ENCODE measurements at places on chromosomes 1 and 21.

DNA sequence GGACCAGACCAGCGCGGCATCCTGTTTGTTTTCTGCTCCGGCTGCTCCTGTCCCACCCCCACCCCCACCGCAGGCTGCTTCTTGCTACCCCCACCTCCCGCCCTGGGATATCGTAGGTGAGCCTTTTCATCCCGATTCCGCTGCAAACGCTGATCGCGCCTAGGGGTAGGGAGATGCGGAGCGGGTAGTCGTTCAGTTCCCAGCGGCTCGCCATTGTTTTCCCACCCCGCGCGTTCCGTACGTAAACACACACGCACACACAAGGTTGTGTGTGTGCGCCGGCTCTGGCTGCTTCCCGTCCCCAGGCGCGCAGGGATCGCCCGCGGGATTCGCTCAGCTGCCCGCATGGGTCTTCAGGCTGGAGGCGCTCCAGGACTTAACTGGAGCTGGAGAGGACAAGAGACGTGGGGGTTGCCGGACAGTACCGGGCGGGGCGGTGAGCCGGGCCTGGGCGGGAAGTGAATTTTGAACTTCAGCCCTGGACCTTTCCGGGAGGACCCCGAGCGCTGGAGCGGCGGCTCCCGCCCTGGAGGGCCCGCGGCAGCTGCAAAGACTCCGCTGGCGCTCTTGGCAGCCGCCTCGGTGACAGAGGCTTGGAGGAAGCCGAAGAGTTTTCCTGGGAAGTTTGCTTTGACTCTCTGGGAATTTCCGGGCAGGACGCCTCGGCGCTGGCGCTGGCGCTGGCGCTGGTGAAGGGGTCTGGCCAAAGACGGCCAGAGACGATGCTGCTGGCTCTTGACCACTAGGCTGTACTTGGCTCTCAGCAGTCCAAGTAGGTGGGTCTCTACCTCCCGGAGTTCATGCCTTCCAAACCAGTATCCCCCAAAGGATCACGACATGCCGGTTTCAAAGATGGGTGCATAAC is 1.6 kb downstream of the SOX13 start:
- DNase-seq, result no peak

DNA sequence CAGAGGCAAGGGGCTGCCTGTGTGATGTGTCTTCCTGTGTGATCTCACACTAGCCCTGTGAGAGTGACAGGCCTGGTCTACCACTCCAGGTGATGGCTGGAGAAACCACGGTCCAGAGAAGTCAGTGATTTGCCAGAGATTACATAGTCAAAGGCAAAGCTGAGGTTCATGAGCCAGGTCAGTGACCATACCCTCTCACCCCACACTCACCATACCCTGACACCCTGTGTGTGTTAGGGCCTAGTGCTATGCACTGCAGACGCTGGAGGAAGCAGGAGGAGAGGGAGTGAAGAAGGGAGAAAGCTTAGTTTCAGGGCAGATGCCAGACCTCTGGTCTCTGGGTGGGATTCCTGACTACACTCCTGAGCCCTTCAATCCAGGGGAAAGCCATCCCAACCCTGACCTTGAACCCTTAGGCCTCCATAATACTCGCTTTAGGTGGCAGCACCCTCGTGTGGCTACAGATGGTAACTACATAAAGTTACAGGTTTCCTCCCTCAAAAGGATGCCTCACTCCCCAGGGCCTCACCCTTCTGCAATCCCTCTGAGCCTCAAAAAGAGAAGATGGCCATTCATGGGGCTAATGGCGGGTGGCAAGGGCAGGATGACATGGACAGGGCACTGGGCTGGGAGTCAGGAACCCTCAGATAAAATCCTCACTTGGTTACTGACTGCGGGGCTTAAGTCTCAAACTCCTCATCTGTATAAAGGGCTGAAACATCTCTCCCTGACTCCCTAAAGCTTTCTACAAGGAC is 20.8 kb upstream of the SDC3 start:
- DNase-seq, result peak; percentile 22

DNA sequence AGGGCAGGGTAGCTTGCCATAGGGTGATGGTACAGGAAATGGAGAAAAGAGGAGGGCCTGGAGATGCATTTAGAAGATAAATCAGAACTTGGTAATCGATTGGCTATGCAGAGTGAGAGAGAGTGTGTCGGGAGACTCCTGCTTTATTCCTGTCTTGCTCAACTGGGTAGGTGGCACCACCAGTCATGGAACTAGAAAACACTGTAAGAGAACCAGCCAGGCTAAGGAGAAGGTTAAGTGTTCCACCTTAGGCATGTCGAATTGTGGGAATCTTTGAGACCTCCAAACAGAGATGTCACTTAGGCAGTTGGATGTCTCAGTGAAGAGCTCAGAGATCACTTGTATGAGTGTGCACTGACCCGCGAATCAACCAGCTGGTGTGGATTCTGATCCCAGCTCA is 28.7 kb upstream of the RD3 start:
- DNase-seq, result no peak

DNA sequence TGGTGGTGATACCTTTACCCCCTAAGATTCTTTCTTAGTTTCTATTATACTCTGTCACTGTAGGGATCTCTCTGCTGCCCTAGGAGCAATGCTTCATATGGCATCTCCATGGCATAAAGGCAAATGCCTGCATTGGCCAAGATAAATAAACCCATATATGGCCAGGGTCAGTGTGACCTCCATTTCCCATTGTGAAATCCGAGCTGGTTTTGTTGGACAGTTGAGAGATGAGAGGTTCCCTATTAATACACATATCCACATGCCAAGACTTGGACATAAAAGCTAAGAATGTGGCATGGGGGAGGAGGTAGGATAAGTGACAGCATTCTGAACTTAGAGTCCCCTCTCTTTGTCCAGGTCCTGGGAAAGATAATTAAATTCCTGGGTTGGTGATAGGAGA is 1.4 kb downstream of the TPM3 start:
- DNase-seq, result no peak

GRCh38 chr1:223860051-223860622 is 14.4 kb upstream of the TP53BP2 start:
- no peak for DNase-seq

GRCh38 chr1:64828829-64829228 is 84.0 kb downstream of the RAVER2 start:
- no peak for DNase-seq

DNA sequence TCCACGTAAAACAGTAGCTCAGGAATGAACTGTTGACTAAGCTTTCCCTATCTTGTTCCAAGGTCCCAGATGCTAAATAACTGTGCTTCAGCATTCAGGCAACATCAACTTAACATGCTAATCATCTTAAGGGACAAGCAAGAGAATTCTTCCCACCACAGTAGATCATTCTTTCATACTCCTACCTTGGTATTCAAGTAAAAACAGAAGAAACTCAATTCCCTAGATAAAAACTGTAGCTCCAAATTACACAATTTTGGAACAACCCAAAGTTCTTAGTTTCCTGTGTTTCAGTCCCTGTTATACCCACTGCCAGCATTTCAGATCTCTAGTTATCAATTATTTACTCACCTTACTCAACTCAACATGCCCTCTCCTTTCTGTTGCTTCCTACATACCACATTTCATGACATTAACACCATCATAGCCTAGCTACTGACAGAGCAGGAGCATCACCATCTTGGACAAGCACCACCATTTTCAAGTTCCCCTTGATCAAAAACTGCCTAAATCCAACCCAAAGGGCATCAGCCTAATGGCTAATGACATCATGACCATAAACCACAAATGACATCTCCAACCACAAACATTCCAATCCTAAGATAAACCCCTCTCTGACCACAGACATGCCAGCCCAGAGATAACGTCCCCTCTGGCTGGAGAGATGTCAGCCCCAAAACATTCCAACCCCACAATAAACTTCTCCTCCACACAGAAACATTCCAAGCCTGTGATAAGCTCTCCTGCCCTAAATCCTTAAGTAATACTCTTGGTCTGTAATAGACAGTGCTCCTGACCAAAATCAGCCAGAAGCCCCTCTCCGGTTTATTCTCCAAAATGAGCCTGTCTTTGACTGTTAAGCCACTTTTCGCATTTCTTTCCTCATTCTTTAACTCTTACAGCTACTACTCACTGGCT is 191.2 kb downstream of the RERE start:
- no peak for DNase-seq

GRCh38 chr1:8473121-8473875 is 155.4 kb downstream of the SLC45A1 start:
- no peak for DNase-seq

DNA sequence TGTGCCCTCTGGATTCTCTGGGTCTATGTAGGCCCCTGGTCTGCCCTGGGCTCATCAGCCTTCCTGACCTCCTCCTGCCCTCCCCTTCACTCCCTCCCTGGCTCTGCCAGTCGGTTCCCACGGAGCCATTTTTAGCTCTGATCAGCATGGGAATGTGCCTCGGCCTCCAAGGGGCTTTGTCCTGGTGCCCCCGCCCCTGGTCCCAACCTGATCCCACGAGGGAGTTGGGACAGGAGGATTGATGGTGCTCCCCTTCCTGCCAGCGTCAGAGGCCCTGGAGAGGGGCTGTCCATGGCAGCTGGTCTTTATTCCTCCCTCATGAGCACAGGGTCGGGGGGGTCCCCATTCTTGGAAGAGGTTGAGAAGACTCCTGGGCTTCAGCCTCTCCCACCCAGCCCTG is 24.9 kb downstream of the ETNK2 start:
- DNase-seq, result no peak

GRCh38 chr1:32250893-32251716 is at the start of gene LCK:
Gene LCK (plus strand): TSS chr1:32251265. CDS start chr1:32274330, 23,065 bp downstream.
- no peak for DNase-seq

DNA sequence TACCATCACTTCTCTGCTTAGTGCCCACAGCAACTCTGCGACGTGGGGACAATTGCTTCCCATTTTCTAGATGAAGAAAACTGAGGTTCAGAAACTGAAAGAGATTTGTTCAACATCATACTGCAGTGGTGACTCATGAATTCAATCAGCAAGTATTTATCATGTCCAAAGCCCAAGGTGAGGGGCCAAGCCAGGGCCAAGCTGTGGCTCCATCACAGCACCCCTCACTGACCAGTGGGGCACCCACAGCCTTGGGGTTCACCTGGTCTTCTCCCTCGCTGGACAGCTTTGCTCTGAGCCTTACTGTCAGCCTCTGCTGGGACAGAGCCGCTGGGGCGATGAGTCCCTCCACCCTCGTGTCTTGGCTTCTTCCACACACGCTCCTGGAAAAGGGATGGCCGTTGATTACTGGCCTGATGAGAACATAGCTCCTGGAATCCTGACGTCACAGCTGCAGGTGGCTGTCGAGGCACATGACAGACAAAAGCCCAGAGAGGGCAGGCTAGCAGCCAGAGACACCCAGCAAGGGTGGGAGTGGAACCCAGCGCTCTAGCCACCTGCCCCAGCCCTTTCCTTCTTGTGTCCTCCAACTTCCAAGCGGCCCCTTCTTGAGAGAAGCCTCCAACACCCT is 6.2 kb downstream of the EDN2 start:
- no peak for DNase-seq

GRCh38 chr1:37930246-37931101 is 16.4 kb downstream of the INPP5B start:
- DNase-seq, result no peak

- peak; percentile 70 for DNase-seq
Observed at GRCh38 chr1:52702886-52703787, 5.0 kb upstream of the COA7 start.

DNA sequence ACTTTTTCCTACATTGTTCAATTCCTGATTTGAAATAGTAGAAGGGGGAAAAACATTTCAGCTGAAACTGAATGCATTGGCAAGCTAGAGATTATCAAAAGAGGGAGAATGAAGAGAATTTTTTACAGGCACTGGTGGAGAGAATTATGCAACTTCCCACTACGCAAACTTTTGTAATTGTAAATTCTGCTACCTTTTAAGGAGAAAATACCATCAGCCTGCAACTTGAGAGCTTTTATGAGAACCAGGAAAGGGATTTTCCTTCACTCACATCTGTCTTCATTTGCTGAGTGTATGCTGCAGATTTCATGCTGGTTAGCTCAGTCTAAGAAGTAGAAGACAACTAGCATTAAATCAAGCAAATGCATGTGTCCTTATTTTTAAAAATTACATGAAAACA is 43.7 kb downstream of the ADAMTS1 start:
- DNase-seq, result no peak

DNA sequence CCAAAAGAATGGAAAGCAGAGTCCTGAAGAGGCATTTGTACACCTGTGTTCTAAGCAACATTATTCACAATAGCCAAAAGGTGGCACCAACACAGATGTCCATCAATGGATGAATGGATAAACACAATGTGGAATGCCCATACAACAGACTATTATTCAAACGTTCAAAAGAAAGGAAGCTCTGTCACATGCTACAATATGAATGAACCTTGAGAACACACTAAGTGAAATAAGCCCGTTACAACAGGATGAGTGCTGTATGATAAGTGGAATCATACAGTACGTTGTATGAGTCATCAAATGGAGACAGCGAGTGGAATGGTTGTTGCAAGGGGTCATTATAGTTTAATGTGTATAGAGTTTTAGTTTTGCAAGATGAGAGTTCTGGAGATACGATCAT is 80.1 kb downstream of the SH3BGR start:
- no peak for DNase-seq

- no peak for DNase-seq
Observed at GRCh38 chr21:33774551-33774950, 132.2 kb downstream of the ITSN1 start.

GRCh38 chr1:54584575-54584974 is 36.5 kb downstream of the ACOT11 start:
- no peak for DNase-seq

DNA sequence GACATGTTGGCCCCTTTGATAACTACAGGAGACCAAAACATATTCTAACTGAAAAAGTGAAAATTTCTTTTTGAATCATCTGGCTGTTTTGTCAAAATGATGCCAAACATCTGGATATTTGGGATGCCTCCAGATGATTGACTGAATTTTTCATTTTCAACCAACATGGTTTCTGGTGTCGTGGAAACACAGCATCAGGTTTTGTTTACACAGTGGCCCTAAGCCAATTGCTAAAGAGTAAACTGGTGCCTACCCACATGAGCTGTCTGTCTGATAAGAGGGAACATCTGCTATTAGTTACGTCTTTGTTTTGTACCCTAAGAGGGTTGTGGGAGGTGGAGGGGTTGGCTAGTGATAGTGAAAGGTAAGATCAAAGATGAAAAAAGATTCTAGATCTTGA is 204.8 kb downstream of the KCNK2 start:
- no peak for DNase-seq

- no peak for DNase-seq
Observed at GRCh38 chr1:39631361-39632322, 7.8 kb downstream of the HEYL start.

GRCh38 chr1:51989582-51990477 is 670 bp downstream of the RAB3B start:
- DNase-seq, result no peak

GRCh38 chr1:43653893-43654292 is 3.9 kb downstream of the KDM4A start:
- no peak for DNase-seq

DNA sequence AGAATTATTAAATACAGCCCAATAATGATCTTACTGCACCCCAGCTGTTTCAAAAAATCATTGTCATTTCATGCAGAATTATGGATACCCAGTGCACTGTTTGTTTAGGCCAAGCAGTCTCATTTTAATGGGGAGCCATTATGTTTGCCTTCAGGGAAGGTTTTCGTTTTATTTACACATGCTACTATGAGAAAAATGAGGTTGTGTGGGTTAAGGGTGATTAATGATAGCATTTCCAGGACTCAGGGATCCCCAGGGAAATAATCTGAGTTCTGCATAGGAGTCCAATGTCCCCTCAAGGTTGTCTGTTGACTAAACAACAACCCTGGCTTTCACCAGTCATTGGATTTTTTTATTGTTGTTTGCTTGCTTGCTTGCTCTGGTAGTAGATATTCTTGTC is 71.0 kb upstream of the ZP4 start:
- no peak for DNase-seq

All from T follicular helper cell (primary cell).